ENCODE measurements at places on chromosomes 5 and 9.

GRCh38 chr5:3214838-3215374 is 380.7 kb upstream of the IRX1 start:
- DNase-seq: no peak

DNA sequence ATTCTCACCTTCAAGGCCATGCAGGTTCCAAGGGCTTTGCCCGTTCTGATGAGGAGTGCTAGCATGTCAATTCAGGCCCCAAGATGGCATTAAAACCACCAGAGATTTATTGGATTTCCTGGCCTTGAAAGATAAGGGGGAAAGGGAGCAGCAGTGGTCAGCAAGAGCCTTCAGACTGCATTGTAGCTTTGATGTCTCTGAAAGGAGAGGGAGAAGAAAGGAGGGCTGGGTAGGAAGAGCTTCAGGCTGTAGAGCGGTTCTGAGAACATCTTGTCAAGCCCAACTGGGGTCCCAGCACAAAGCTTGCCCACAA is 41.8 kb upstream of the FGF1 start:
- no peak for DNase-seq

DNA sequence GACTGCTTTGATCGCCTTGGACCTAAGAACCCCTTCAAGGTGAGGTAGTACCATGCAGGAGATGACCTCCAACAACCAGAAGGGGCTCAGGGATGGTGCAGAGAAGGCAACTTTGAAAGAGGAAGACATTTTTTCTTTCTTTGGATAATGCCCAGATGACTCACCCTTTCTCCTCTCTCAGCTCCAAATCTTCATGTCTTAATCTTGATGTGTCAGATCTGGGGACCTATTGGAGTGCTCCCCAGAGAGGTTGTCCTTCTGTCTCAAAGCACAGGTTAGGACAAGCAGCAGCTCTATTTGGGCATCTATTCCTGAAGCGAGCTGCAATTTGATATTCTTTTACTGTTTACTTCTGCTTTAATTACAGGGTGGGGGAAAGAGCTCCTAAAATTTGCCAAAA is 229.9 kb upstream of the MAP3K1 start:
- DNase-seq: no peak

DNA sequence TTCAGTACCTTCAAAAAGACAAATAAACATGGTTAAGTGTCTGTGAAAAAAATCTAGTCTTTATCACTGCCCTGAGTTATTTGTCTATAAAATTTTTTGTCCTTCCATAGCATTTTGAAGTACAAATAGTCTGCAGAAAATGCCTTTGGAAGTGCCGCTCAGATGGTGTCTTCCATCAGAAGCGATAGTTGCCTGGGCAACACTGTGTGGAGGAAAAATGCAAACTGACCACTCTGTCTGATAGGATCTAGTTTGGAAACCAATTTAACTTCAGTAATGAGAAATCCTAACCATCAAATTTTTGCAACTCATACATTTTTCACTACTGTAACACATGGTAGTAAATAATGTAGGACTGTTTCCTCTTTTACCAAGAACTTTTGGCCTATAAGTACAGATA is 449.9 kb downstream of the PRELID2 start:
- DNase-seq: no peak

GRCh38 chr5:170327168-170327567 is 29.6 kb upstream of the LCP2 start:
- no peak for DNase-seq

DNA sequence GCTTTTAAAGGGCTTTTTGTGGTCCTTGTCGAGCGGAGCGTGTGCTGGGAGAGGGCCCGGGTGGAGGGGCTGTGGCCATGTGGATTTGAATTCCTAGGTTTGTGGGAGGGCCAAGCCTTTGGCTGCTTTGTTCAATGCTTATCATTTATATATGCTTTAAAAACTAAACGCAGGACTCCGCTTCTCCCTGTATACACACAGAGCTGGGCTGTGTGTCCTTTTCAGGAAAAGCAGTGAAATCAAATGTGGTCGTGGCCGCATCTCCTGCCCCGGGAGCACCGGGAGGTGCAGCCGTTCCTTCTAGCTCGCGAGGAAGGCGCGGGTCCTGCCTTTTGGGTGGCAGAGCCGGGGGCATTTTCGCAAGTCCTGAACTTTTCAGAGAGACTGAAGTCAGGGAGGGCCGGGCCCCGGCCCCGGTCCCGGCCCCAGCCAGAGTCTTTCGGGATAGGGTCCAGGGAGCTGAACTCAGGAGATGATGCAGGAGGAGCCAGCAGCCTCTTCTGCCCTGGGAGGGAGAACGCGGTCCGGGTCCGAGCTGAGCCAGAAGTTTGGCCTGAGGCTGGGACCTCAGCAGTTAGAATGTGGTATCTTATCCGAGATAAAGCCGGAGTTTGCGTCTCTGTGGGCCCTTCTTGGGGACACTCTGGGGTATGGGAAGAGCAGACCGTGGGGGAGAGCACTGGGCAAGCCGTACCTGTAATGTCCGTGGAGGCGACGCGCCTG is 158.8 kb downstream of the C9orf152 start:
- DNase-seq: peak; percentile 15

GRCh38 chr5:142644127-142644526 is 41.8 kb downstream of the FGF1 start:
- DNase-seq: no peak

- no peak for DNase-seq
Observed at GRCh38 chr9:127614961-127615360, 2.9 kb downstream of the STXBP1 start.

- no peak for DNase-seq
Observed at GRCh38 chr9:18743421-18743820, 269.5 kb downstream of the ADAMTSL1 start.

GRCh38 chr9:16290169-16290568 is 580.3 kb downstream of the BNC2 start:
- no peak for DNase-seq

GRCh38 chr5:151534350-151534749 is 56.8 kb downstream of the FAT2 start:
- no peak for DNase-seq

- no peak for DNase-seq
Observed at GRCh38 chr5:11851416-11851815, 52.8 kb downstream of the CTNND2 start.

- DNase-seq: no peak
Observed at GRCh38 chr9:17555362-17556054, 23.4 kb upstream of the SH3GL2 start.

DNA sequence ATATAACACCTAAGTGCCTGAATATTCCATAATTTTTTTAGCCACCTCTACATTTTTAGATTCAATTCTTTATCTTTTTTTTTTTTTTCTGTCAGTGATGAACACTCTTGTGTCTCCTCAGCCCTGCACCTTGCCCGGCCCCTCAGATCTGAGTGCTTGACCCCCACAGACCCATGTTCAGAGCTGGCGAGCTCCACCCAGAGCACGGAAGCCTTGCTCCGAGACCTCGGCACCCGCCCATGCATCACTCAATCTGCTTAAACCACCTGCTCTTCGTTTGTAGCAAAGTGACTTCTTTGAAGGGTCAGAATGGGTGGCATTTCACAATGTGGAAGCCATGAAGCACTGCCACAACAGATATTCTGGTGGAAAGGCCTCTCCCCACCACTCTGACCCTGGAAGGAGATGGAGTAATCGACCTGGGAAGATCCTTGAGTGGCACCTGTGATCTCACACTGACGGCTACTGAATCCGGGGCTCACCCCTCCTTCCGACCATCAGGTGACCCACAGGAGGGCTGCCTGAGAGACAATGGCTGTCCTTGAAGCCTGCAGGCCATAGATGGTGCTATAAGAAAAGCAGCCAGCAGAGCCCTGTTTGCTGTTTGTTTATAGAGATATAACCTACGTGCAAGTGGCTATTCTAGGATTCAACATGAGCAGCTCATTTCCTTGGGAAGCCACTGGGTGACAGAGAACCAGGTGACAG is 261.1 kb upstream of the IRX4 start:
- no peak for DNase-seq

DNA sequence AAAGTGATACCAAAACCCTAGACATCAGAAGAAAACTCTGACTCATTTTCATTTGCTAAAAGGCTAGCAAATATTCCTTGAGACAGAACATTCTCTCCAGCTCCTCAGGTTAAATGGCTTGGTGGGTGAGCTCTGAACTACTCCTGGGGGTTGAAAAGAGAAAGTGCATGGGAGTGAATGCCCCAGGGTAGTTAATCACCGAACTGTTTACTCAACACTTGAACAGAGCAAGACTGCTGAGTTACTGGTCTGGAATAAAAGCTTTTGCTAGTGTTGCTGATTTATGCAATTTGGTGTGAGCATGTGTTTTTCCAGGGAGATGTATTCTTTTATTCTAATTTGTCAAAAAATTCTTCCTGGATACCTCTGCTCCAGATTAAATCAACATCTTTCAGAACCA is 88.3 kb upstream of the PRDM9 start:
- DNase-seq: no peak

DNA sequence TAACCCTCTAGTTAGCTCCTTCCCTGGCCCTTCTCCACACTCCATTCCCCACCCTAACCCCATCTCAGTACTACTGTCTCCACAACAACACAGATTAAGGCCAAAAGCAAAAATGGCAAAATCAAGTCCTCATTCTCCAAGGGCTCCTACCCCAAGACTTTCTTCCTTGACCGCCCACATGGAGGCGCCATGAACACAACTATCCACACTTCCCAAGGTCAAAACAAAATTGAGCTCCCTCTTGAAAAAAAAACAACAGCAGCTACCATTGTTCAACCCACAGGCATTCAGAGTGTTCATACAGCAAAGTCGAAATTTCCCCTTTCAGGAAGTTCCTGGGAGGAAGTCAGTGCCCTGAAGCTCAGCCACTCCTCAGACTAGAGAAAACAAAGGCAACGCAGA is 54.4 kb downstream of the GNAQ start:
- no peak for DNase-seq

- no peak for DNase-seq
Observed at GRCh38 chr5:911601-912000, 18.9 kb downstream of the TRIP13 start.

DNA sequence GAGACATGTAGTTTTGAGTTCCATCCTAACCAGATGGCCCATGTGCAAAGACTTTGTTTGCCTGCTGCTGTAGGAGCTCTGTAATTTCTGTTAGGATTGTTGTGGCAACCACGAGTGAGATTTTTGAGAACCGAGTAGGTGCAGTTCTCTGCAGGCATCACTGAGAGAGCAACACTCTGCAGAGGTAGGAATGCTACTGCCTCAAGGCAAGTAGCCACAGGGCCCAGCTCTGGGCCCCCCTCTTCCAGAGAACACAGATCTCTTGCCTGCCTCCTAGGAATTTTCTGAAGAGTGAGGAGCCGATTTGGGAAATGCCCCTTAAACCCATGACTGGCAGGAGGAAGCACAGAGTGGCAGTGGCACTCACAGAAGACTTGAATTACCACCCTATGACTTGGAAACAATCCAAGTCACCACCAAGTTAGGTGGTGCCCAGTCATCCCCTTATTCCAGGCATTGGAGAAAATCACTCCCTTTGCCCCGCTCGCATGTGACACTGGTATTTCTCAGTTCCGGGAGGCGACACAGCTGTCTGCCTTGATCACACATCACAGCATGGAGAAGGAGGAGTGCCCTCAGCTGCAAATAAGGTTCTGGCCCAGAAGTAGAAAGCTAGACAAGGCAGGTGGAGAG is 52.5 kb upstream of the SLC2A8 start:
- DNase-seq: no peak

GRCh38 chr5:144416196-144416595 is 245.5 kb downstream of the KCTD16 start:
- no peak for DNase-seq

GRCh38 chr5:133992429-133993155 is 12.2 kb downstream of the VDAC1 start:
- no peak for DNase-seq

DNA sequence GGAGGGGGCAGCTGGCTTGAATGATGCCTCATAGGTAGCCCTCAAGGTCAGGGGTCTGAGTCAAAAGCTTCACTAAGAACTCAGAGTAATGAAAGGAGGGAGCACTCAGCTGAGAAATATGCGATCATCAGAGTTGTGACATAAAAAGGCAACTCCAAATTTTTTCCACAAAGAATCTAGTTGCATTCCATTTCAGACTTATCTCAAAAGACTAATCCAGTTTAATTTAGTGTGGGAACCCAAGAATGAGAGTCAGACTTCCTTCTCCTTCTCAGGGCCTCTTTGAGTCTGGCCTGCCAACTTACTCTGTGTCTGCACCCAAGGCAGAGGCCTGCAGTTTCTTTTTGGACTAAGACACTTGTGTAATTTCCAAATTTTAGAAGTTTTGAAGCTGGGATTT is 34.7 kb downstream of the GABRP start:
- no peak for DNase-seq

DNA sequence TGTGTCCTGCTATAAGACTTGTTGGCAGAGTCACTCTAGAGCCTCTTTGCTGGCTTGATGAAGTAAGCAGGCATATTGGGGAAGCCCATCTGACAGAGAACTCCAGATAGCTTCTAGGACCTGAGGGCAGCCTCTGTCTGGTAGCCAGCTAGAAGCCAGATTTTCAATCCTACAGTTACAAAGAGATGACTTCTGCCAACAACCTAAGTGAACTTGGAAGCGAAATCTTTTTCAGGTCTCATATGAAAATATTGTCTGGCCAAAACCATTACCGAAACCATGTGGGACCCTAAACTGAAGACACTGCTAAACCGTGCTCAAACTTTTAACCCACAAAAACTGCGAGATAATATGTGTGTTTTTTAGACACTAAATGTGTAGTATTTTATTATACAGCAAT is 140.9 kb downstream of the MRPS30 start:
- no peak for DNase-seq
